Spinal cord (tissue), 10 donors: ENCODE measurements at places on chromosomes 3 and 15. TPM values are rescaled to one million over a fixed set of nuclear protein-coding genes. Genes with fewer than 3 reads are reported as not detected.

The SLC22A13 gene
- total RNA-seq: 0.50 TPM

The TGM4 gene
- total RNA-seq: 0.06 TPM

The GOLGA6A gene
- 0.59 TPM for total RNA-seq

The CEP19 gene
- total RNA-seq: 9.4 TPM

The ACKR2 gene
- total RNA-seq: 2.5 TPM

The IQCF2 gene
- not detected for total RNA-seq

The ARPIN gene
- 16.1 TPM for total RNA-seq

The ST3GAL6 gene
- total RNA-seq: 14.2 TPM

The TMEM207 gene
- total RNA-seq: not detected

The CHRD gene
- 18.3 TPM for total RNA-seq

The FAM81A gene
- total RNA-seq: 5.7 TPM

The CCDC80 gene
- total RNA-seq: 130 TPM

The SCN11A gene
- 1.0 TPM for total RNA-seq

The GPR87 gene
- not detected for total RNA-seq

The CD96 gene
- total RNA-seq: 0.59 TPM

The SNRPA1 gene
- total RNA-seq: 23.6 TPM

The NLGN1 gene
- total RNA-seq: 81.2 TPM

The SOX14 gene
- total RNA-seq: 0.39 TPM

The KCNMB2 gene
- 7.8 TPM for total RNA-seq

The THSD4 gene
- 127 TPM for total RNA-seq

The SLC12A1 gene
- 1.9 TPM for total RNA-seq

The LXN gene
- 12.8 TPM for total RNA-seq

The STAC gene
- total RNA-seq: 27.9 TPM

The DNAH12 gene
- 7.8 TPM for total RNA-seq

The ANKDD1A gene
- total RNA-seq: 10.8 TPM

The CLDN18 gene
- not detected for total RNA-seq

The EMC7 gene
- 40.5 TPM for total RNA-seq

The GOLGA6L7 gene
- not detected for total RNA-seq

The CCR9 gene
- 0.30 TPM for total RNA-seq

The KLHDC8B gene
- total RNA-seq: 61.6 TPM

The GABRB3 gene
- total RNA-seq: 79.5 TPM

The NOX5 gene
- 0.22 TPM for total RNA-seq

The TM4SF18 gene
- 12.4 TPM for total RNA-seq

The P2RY12 gene
- total RNA-seq: 167 TPM

The FBXO40 gene
- 0.10 TPM for total RNA-seq

The UBA7 gene
- 42.9 TPM for total RNA-seq

The PLSCR5 gene
- 2.9 TPM for total RNA-seq
